IMR-90 (cell line): ENCODE measurements at places on chromosomes 1 and 21. TPM values are rescaled to one million over a fixed set of nuclear protein-coding genes. Genes with fewer than 3 reads are reported as not detected.

DNA sequence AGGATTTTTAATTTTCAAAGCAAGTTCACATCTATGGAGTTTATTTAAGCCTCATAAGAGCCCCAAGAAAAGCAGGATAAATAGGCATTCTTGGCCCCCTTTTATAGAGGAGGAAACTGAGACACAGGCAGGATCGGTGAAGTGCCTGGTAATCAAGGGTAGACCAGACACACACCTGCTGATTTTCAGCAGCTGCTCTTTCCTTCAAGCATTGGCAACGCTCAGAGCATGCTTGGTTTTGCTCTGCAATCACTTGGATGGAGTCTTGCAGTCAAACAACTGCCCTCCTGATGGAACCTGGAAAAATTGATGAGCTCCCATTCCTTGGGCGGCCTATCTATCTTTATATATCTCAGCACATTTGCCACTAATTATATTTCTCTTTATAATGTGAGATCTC is 478.9 kb upstream of the CAMK1G start:
- no peak overlapping the region for H3K27ac ChIP-seq
- H3K27me3 ChIP-seq: no peaks in the 10 kb centered on the region
- no peak overlapping the region for H3K4me3 ChIP-seq
- no peaks in the 10 kb centered on the region for H3K36me3 ChIP-seq

DNA sequence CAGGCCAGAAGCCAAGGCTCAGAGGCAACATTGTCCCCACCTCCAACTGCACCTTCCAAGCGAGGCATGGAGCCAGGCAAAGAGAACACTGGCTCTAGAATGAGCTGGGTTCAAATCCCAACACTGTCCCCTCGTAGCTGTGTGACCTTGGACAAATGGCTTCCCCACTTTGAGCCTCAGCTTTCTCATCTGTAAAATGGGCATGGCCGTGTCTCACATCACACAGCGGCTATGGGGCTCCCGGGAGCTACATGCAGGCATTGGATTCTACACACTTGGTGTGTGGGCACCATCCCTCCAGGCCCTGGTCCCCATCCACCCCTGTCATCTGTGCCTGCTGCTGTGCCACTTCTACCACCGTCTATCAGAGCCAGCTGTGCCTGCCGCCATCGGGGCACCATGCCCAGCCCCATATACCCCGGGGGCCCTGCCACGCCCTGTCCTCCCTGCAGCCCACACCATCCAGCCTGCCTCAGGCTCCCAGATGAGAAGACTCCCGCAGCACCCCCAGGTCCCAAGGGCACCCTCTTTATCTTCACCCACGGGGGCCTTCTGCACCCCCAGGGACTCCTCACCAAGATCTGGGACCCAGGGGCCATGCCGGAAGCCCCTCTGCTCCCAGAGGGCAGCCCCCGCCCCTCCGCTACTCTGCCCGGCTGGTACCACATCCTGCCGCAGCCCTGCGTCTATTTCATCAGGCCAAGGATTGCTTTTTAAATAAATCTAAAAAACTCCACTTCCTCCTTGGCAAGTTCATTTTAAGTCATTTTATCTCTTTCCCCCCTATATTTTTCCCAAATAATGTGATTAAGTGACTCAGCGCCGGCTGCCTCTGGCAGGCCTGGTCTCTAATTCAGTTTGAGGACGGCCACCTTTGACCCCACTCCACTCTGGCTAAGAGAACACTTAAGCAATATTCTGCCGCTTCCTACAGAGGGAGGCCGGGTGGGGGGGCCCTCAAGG is 107.8 kb upstream of the TARDBP start:
- H3K27ac ChIP-seq: no peak overlapping the region
- no peak for DNase-seq
- no peaks in the 10 kb centered on the region for H3K36me3 ChIP-seq

- peak; percentile 48 for DNase-seq
- H3K4me1 ChIP-seq: peaks cover 35% of the 10 kb centered on the region
- no peak overlapping the region for H3K4me3 ChIP-seq
- no peaks in the 10 kb centered on the region for H3K36me3 ChIP-seq
Measured at GRCh38 chr1:111735321-111735720, 3.9 kb downstream of the INKA2 start.

DNA sequence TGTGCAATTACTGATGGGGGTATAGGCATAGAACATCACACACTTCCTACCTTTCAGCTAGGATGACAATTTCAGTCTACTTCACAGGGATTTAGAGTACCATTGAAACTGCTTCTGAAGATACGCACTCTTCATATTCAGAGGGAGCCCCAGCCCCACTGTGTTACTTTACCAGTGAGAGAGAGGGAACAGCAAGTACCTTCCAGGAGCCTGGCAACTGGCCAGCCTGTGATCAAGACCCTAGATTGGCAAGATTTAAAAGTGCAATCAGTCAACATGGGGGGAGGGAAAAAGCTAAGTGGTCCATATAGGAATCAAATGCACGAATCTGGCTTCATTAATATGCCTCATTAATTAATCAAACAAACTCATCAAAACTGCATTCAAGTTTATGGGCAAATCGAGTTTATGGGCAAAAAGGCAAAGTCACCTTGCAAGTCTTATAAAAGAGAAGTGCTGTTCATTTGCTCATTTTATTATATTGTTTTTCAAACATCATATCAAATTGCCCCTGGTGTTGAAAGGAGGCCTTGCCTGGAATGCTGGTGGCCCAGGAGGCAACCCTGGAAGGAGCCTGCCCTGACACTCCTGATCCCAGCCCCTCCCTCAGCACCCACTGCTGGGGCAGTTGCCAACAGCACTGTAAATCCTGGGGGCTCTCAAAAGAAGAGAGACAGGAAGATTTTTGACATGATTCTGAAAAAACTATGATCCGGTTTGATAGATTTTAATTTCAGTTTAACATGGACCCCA is 184.9 kb upstream of the DPT start:
- no peak overlapping the region for H3K4me3 ChIP-seq
- H3K4me1 ChIP-seq: no peaks in the 10 kb centered on the region
- no peak for DNase-seq
- H3K36me3 ChIP-seq: no peaks in the 10 kb centered on the region

GRCh38 chr1:198845851-198846250 is 207.0 kb downstream of the PTPRC start:
- no peaks in the 10 kb centered on the region for H3K27me3 ChIP-seq
- peaks cover 16% of the 10 kb centered on the region for H3K36me3 ChIP-seq
- no peaks in the 10 kb centered on the region; the same call in 1 of the 2 replicates for H3K4me1 ChIP-seq
- no peak overlapping the region for H3K27ac ChIP-seq
- no peak overlapping the region for H3K4me3 ChIP-seq
- DNase-seq: peak; percentile 72

DNA sequence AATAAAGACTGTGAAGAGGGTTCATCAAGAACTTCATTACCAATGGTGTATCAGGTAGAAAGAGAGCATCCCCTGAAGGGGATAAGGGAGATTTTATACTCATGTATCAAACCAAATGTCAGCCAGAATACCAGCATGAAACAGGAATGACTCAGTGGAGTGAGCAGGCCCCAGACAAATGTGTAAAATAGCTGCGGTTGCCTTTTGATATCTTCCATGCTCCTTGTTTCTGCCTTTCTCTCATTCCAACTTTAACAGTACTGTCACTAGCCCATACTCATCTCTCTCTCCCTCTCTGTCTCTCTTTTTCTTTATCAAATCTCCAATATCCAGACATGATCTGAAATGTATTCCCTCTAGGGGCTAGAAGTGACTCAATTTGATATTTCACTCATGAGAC is 47.8 kb downstream of the GPR88 start:
- H3K27ac ChIP-seq: no peak overlapping the region
- peak; percentile 56 for DNase-seq
- H3K4me3 ChIP-seq: no peak overlapping the region
- no peaks in the 10 kb centered on the region for H3K36me3 ChIP-seq

GRCh38 chr1:67429011-67429527 is 1.1 kb downstream of the SERBP1 start:
- H3K4me3 ChIP-seq: peak overlapping the region; percentile 99
- no peaks in the 10 kb centered on the region for H3K27me3 ChIP-seq
- no peak for DNase-seq
- peak overlapping the region; percentile 81 for H3K27ac ChIP-seq
- no peaks in the 10 kb centered on the region for H3K4me1 ChIP-seq
- H3K36me3 ChIP-seq: peaks cover 10% of the 10 kb centered on the region

- no peak overlapping the region for H3K4me3 ChIP-seq
- no peak overlapping the region for H3K27ac ChIP-seq
- H3K4me1 ChIP-seq: peaks cover 2% of the 10 kb centered on the region; the same call in 1 of the 2 replicates
- DNase-seq: no peak
Measured at GRCh38 chr1:215292932-215293331, 210.4 kb downstream of the KCNK2 start.

DNA sequence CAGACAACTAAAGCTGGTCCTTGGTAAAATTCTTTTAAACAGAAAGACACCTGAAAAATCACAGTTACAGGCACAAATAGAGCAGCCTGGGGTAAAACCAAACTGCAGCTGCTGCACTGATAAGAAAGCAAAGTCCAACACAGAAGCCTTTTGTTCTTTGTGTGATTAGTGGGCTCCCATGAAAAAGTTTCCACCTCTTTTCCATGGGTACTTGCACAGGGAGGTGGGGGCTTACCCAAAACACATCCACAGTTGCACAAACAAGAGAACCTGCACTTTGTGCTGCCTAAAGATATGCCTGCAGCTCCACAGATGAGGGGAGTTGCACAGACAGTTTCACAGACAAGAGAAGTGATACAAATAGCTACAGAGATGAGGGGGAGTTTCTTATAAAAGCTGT is 106.7 kb upstream of the SLC5A9 start:
- H3K36me3 ChIP-seq: no peaks in the 10 kb centered on the region
- DNase-seq: no peak
- no peak overlapping the region for H3K27ac ChIP-seq
- no peak overlapping the region for H3K4me3 ChIP-seq
- H3K4me1 ChIP-seq: no peaks in the 10 kb centered on the region
- no peaks in the 10 kb centered on the region for H3K27me3 ChIP-seq

DNA sequence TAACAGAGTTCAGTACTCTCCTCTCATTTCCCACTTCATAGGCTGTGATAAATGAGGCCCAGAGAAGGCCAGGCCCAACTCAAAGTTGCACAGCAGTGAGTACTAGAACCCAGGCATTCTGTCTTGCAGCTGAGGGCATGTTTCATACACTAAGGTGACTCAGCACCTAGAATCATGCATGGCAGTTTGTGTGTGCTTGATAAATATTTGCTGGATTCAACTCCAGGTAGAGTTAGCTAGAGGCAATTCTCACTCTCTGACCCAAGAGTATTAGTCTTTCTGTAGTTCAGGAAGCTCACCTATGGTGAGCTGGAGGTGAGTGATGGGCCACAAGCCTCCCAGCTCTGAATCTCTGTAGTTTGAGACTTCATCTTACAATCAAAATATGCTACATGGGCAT is 10.7 kb downstream of the NKAIN1 start:
- H3K27ac ChIP-seq: no peak overlapping the region
- H3K4me1 ChIP-seq: no peaks in the 10 kb centered on the region
- no peaks in the 10 kb centered on the region for H3K36me3 ChIP-seq
- DNase-seq: no peak
- peaks cover 29% of the 10 kb centered on the region for H3K27me3 ChIP-seq

DNA sequence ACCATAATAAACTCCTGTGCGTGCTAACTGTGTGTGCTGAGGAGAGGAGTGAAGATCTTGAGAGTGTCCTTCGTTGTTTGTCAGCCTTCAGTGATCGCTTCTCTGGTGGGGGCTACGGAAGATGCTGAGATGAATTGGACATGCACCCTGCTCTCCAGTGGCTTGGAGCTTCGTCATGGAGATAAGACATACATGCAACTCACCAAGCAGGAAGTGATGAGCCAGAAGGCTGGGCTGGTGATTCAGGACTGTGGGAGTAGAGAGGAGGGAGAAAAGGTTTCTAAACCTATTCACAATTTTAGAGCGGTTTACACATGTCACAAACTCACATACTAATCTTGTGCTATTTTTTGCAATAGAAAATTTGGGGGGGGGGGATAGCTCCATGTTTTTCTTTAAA is 128.9 kb upstream of the ADAR start:
- no peaks in the 10 kb centered on the region for H3K4me1 ChIP-seq
- DNase-seq: peak; percentile 80
- H3K27ac ChIP-seq: no peak overlapping the region
- H3K4me3 ChIP-seq: no peak overlapping the region
- peaks cover 16% of the 10 kb centered on the region for H3K27me3 ChIP-seq

- H3K27ac ChIP-seq: no peak overlapping the region
- H3K36me3 ChIP-seq: peaks cover 4% of the 10 kb centered on the region; the same call in 1 of the 2 replicates
- DNase-seq: no peak
- H3K4me3 ChIP-seq: no peak overlapping the region
- no peaks in the 10 kb centered on the region for H3K27me3 ChIP-seq
Measured at GRCh38 chr1:10601342-10602070, 126.8 kb downstream of the PEX14 start.

DNA sequence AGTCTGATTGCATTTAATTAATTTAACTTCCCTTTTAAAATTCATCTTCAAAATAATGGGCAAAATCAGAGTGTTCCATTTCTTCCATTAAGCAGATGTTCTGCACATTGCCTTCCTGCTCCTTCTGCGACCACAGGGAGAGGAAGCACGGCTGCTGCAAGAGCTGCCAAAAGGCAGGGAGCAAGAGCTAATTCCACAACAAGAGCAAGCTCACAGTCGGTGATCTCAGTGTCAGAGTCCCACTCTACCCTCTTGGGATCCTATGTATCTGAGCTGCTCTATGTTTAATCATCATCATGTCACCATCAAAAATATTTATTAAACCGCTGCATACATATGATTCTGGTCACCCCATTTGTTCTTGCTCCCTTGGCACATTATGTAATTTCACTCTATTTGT is 255.3 kb upstream of the CAMK1G start:
- no peaks in the 10 kb centered on the region for H3K4me1 ChIP-seq
- DNase-seq: no peak
- no peak overlapping the region for H3K4me3 ChIP-seq
- H3K27ac ChIP-seq: no peak overlapping the region
- H3K36me3 ChIP-seq: no peaks in the 10 kb centered on the region

The SPRR1B gene
- total RNA-seq: not detected in 2 replicates

The RBBP5 gene
- 33.9 and 37.5 TPM in 2 replicates for total RNA-seq

The SPRR2G gene
- not detected in 2 replicates for total RNA-seq

The SLC35F3 gene
- total RNA-seq: under 0.01 TPM in 2 replicates

The CCDC27 gene
- not detected in 2 replicates for total RNA-seq

The RORC gene
- not detected in 2 replicates for total RNA-seq

The FUCA1 gene
- 2.8 and 2.9 TPM in 2 replicates for total RNA-seq

The CLEC20A gene
- not detected in 2 replicates for total RNA-seq

The DNALI1 gene
- 8.1 and 9.1 TPM in 2 replicates for total RNA-seq
